ENCODE measurements at places on chromosomes 6 and 20.

DNA sequence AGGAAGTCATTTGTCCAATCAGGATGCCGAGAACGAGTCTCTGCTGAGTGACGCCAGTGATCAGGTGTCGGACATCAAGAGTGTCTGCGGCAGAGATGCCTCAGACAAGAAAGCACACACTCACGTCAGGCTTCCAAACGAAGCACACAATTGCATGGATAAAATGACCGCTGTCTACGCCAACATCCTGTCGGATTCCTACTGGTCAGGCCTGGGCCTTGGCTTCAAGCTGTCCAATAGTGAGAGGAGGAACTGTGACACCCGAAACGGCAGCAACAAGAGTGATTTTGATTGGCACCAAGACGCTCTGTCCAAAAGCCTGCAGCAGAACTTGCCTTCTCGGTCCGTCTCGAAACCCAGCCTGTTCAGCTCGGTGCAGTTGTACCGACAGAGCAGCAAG is 281.5 kb downstream of the TSHZ2 start:
- DNase-seq, result no peak

DNA sequence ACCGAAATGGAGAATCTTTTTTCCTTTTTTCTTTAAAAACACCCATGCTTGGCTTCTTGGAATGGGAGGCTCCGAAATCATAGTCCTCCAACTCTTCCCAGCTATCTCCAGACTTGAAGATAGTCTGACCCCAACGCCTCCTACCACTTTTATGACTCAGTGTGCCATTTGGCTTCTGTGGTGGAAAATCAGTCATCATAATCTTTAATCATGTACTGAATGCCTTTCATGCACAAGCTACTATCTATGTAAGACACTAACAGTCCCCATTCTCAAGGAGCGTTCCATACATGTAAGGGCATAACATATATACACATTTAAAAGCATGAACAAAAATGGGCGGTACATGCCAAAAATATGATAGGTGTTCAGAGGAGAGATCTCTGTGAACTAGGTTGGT is 44.1 kb downstream of the TMEM14B start:
- no peak for DNase-seq

DNA sequence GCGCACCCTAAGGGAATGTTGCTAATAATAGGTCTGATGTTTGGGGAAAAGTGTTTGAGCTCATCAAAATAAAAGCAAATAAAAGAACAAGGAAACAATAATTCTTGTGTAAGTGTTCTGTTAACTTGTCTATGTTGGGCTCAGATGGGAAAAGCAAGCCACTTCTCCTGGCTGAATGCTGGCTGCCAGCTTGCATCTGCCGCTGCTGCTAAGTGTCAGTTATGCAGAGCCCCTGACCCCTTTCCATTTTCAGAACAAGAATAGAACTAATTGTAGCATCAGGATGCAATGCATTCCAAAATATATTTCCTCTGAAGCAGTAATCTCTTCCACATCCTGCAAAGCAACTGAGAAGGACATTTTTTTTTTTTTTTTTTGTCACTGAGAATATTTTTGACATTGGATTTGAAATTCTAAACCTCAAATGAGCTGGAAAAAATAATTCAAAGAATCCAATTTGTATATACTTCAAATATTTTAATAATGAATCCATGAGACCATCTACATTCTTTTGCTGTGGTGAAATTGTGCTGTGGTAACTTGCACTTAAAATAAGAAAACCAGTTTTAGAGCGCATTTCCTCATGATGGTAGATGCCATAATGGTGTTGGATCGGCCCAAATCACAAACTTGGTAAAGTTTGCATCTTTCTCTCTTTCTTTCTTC is 43.9 kb upstream of the DEK start:
- no peak for DNase-seq

GRCh38 chr6:47160702-47161101 is 118.6 kb upstream of the ADGRF1 start:
- no peak for DNase-seq

DNA sequence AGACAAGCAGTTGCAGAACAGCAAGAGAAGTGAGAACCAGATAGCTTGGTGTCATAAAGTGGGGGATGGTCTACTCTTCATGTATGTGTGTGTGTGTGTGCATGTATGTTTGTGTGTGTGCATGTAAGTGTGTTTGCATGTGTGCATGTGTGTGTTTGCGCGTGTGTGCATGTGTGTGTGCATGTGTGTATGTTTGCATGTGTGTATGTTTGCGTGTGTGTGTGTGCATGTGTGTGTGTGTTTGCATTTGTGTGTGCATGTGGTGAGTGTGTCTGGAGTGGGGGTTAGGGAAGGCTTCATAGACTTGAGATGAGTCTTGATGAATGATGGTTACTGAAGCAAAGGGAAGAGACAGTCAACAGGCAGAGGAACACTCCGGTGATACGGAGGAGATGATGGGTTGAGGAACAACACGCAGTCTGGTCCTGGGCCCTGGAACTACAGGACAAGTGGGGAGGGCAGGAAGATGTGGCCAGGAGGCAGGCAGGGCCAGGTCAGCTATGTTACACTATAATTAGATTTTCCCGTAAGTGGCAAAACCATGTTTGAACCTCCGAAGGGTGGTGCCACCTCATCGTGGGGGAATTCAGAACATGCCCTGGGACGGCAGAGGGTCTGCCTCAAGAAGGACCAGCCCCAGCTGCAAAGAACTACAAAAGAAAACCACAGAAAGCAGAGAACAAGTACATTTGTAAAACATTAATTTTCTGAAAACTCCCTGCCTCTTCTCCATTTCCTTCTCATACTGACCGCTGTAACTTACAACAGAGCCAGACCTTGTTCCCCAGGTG is 38.7 kb upstream of the PDE10A start:
- DNase-seq, result no peak
